ENCODE measurements at places on chromosomes 2 and 18.

GRCh38 chr18:78430131-78430758, 549.4 kb upstream of the SALL3 start:
- no peak for DNase-seq

GRCh38 chr2:45992021-45992740, 305.0 kb upstream of the EPAS1 start:
- no peak for DNase-seq

DNA sequence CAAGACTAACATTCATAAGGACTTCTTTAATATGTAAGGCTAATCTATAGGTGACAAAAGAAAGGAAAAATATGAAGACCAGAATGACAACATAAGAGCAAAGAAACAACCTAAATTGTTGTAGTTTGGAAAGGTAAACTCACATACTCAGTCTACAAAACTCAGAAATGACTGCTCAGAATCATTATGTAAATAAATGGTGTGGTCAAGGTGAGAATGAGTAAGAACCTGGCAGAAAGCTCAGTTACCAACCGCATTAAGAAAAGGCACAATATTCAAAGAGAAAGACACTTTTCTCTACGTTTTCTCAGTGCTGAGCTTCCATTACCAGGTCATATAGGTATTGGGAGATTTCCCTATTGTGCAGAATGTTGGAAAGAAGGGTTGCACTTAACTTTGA, 15.8 kb downstream of the ATF2 start:
- DNase-seq: no peak

DNA sequence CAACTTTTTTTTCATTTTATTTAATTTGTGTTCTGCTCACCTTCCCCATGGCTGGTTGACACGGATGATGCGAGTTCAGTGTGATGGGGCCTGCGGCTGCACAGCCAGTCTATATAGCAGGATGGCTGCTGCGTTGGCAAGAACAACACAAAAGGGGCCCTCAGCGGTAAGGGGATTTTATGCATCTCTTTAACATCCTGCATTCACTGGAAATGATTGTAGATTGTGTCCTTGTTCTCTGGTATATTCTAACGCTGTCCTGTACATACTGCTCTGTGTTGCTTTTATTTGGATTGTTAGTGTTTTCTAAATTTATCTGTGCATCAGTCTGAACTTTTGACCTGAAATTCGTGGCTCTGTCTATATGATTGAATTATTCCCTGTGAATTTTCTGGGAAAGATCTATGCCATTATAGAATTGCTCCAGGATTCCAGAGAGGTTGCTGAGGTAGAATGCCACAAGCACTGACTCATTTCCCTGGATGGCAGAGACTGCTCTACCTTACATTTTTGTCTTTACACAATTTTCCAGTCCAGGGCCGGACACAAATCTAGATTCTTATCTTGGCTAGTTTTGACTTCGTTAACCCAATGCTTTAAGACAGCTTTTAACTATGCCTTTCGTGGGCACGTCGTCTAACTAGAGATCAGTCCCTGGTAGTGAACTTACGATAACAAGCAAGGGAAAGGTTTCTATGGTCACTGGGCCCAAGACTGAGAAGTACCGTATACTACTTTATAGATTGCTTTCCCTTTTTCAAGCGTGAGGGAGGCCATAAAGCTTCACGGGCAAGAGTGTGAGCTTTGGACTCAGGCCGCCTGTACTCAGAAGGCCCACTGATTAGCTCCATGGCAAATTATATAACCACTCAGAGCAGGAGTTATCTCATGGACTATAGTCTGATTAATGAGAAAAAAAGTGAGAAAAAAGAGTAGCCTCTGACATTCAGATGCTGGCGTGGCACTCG, at the start of gene CRYGC:
Gene CRYGC (minus strand): TSS at position 85 of the 968 bp plus-strand sequence. CDS start 36 bp downstream, at position 49.
- no peak for DNase-seq

GRCh38 chr2:8333177-8333831, 348.6 kb upstream of the ID2 start:
- no peak for DNase-seq

- DNase-seq: no peak
Measured at GRCh38 chr2:39838589-39838988, 59.5 kb upstream of the THUMPD2 start.

- DNase-seq: no peak
Measured at GRCh38 chr18:35810520-35810919, 162.0 kb upstream of the RMP24 start.

DNA sequence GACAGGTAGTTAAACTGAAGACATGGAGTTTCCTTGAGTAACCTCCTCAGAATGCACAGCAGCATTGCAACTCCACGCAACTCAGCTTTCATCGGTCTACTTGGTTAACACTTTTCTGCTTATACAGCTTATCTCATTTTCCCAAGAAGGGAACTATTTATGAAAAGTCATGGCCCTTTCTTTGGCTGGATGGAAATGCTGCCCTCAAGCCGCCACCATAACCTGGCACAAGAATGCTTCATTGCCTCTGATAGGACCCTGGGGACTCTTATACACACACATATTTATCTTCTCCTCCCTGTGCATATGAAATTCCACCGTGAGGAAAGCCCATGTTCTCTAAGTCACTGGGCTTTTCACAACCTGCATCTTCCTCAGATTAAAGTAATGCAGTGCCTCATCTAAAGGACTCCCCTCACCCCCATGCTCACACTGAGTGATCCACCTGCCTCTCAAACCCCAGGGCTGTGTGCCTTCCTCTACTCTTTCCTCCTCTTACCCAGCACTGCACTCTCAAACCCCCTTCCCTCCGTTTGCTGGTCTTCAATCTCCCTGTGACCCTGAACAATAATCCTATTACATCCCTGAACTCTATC, 192.0 kb upstream of the HNRNPA3 start:
- DNase-seq: no peak

DNA sequence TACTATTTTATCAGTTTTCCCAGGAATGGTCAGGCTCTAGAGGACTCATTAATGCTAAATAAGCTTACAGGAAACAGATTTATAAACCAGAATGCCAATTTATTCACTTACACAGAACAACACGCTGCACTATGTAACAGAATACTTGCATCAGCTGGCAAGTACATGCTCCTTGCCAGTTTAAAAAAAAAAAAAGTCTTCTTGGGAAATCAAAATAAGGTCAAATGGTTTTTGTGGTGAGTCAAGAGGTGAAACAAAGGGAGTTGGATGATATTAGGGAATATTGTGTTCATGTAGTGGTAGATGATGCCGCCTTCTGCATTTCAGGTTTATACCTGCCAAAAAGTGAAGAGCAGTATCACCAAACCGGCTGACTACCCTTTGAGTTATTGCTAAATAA, 1322.1 kb upstream of the ZEB2 start:
- no peak for DNase-seq

- DNase-seq: no peak
Measured at GRCh38 chr2:44579115-44579836, 217.5 kb downstream of the CAMKMT start.

DNA sequence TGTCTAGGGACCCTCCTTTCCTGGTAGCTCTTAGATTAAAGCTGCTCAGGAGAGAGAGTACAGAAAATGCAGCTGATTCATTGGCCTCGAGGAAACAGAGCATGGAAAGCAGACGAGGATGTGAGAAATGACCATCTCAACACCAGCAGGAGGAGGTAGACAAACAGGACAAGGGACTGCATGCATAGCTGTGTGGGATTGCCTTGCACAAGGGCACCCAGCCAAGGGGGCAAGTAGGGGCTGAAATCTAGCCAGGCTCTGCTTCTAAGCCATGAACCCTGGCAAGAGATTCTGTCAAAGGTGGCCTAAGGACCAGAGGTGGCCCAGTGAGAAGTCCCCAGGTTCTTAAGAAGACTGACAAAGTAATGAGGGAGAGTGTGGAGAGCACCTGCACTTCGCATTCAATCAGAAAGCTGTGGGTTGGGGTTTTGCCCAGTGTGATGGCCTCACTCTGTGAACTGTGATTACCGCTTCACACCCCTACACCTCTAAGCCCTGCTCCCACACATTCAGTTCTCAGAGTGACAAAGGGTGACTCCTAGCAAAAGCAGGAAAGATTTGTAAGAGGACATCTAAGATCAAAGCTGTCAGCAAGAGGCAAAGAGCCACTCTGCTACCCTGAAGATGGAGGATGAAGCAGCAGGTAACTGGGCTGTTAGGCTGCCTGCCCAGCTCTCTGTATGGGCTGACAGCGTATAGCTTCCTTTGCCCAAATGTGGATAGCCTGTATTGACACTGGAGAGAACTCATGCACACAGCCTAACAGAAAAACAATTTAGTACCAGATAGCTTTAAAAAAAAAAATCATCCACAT, 151.3 kb upstream of the PELI1 start:
- DNase-seq: peak; percentile 26

GRCh38 chr2:220962556-220962955, 609.5 kb downstream of the EPHA4 start:
- no peak for DNase-seq

DNA sequence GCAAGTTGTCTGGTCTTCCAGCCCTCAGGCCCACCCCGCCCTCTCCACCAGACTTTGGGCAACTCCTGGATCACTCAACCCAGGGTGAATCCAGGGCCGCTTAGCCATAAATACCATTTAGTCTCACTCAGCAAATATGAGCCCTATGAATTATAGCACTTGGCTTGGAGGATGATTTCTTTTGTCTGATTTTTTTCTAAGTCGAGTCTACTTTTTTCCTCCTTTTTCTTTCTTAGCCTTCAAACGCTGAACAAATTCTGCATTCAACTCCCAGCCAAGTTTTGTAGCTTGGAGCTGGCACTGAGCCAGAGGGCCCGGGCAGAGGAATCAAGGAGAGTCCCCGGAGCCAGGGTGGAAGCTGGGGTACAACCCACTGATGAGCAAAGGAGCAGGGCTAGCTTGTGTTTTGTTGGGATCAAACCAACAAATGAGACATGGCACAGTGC, 48.7 kb downstream of the SERTAD2 start:
- DNase-seq: no peak

GRCh38 chr2:240615820-240616547, 9.3 kb upstream of the GPR35 start:
- no peak for DNase-seq

DNA sequence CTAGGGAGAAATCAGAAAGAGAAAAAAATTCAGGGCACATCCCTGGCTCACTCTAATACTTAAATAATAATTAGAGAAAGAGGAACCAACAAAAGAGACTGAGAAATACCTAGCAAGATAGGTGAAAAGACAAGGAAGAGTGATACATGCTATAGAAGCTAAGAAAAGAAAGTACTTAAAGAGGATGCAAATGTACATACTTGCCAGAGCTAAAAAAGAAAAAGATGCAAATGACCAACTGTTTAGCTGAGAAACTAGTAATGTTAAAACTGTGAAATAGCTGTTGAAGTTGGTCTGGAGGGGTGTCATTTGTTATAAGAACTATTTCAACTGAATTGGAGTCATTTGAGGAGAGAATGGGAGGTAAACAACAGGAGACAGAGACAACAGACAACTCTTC, 412.2 kb downstream of the SPAG16 start:
- DNase-seq: no peak

DNA sequence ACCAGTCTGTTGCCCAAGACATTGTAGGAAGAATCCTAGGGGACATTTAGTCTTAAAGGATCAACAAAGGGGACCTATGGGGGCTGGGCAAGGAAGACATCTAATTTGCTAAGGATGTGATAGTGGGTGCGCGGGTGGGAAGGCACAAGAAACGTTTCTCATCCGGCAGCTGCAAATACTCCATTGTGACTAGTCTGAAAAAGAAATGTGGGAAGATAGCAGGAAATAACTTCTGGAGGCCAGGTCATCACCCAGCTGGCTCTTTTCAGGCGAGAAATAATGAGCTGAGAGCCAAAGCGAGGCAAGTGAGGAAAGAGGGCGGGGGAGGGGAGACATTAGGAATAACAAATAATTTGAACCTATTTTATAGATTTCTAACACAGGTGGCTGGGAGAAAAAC, 70.3 kb upstream of the NCK2 start:
- no peak for DNase-seq

DNA sequence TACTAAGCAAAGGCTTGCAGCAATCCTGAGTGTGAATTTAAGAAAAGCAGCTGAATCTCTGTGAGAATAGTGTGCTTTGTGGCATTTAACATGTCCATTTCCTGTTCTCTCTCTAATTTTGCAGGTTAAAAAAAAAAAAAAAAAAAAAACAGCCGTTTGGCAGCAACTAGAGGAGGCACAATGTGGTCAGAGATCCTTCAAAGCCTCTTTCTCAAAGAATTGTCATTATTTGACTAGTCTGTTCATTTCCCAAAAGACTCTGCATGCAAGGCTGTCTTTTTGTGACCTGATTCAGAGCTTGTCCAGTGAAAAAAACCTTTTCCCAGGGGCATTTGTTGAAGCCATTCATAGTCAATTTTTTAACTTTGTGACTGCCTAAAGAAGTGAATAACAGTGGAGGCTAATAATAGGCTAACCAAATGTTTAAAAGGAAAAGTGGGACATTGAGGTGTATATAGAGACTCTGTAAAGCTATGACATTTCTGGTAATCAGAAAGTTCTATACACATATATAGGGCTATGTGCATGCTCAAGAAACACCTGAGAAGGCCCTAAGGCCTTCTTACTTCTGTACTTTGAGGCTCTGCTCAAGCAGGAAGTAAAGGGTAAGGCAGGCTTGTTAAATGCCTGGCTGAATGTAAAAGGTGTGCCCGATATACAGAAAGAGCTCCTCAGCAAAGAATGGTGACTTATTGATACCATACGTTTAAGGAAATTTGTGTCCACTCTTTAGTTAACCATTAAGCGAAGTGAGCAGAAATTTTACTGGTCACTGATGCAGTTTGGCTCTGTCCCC, 289.6 kb upstream of the RAB6C start:
- no peak for DNase-seq

GRCh38 chr2:58633613-58634365, 392.7 kb upstream of the FANCL start:
- no peak for DNase-seq

DNA sequence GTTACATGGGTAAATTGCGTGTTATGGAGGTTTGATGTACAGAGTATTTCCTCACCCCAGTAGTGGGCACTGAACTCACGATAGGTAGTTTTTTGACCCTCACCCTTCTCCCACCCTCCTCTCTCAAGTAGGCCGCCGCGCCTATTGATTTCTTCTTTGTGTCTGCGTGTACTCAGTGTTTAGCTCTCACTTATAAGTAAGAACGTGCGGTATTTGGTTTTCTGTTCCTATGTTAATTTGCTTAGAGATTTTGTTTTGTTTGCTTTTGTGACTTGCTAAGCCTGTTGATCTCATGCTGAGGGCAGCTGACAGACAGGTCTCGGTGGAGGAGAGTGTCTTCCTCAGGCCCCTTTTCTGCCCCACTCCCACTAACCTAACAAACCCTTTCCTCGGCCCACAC, 36.2 kb downstream of the ACOXL start:
- no peak for DNase-seq

- no peak for DNase-seq
Measured at GRCh38 chr2:7377916-7378569, 460.8 kb downstream of the RNF144A start.

GRCh38 chr18:44838971-44839666, 158.4 kb downstream of the SETBP1 start:
- peak; percentile 52 for DNase-seq

DNA sequence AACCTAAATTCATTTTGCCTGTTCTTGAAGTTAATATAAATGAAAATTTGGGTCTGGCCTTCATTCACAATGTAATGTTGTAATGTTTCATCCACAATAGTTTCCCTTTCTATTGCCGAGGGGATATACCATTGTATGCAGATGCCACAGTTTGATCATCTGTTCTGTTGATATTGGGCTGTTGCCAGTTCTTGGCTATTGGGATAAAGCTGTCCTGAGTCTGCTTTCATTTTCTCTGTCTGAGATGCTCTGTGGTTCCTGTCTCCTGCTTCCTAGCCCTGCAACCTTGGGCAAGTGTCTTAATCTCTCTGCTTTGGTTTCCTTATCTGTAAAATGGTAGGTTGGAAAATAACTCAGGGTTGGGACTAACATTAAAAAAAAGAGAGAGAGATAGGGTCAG, 25.2 kb downstream of the B3GNT2 start:
- no peak for DNase-seq
